ENCODE measurements at places on chromosomes 13 and 19.

DNA sequence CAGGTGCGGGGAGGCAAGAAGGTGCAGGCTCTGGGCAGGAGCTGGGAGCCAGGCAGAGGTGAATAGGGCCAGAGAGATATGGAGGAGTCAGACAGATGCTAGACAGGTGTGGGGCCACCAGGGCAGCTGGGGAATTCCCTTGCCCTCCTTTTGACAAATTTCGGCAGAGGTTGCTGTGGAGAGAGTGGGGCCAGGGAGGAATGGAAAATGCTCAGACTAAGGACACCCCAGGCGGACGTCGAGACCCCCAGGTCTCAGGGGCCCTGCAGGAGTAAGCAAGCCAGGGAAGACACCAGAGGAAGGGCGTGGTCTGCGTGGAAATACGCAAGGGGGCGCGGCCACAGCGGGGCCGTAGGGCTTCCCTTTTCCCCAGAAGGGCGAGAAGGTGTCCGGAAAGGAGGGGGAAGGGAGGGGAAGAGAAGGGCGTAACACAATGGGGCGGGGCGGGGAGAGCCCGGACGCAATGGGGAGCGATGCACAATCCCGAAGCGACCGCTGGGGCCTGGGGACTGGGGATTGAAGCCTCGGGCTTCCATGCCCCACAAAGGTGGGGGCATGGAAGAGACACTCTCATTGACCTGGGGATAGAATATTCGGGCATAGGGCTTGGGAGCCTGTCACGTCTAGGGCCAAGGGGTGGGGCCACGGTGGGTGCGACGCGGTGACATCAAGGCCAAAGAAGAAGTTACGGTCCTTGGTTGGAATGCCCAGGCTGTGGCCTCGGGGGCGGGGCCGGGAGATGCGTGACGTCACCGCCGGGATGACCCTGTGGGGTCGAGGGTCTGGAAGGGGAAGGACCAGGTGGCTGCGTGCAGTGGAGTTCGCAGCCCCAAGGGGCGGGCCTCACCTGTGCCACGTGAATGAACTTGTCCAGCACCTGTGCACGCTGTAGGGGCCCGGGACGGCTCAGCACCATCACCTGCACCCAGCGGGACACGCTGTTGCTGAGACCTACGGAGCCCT lies 8.2 kb downstream of the RASGRP4 start:
- DNase-seq, result peak; percentile 75

- DNase-seq, result no peak
Measured at GRCh38 chr19:16295057-16295456, 29.6 kb upstream of the KLF2 start.

- no peak for DNase-seq
Measured at GRCh38 chr13:49457221-49457620, 13.1 kb downstream of the SETDB2 start.

DNA sequence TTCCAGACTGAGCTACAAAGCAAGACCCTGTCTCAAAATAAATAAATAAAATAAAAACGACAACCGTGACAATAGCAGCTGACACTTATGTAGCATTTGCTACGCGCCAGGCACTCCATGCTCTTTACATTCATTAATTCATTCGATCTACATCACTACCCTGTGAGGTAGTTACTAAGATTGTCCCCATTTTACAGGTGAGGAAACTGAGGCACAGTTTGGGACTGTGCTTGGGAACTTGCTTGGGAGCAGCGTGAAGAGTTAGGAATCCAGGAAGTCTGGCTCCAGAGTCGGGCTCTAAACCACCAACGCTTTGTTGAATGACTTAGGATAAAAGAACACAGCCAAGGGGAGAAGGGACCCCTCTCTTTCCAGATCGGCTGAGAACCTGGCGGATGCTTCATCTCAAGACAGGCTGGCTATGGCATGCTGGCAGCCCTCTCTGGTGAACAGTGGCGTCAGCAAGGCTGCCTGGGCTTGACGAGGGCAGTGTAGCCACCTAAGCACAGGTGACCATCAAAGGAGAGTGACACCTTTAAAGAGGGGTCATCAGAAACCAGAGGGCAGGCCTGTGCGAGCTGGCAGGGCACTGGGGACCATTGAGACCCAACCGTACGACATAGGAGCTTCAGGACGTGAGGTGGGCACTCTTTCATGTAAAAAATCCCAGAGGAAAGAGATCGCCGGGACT lies 591 bp downstream of the DOHH start:
- DNase-seq, result no peak

- no peak for DNase-seq
Measured at GRCh38 chr19:39270036-39270871, 2.1 kb downstream of the IFNL2 start.

DNA sequence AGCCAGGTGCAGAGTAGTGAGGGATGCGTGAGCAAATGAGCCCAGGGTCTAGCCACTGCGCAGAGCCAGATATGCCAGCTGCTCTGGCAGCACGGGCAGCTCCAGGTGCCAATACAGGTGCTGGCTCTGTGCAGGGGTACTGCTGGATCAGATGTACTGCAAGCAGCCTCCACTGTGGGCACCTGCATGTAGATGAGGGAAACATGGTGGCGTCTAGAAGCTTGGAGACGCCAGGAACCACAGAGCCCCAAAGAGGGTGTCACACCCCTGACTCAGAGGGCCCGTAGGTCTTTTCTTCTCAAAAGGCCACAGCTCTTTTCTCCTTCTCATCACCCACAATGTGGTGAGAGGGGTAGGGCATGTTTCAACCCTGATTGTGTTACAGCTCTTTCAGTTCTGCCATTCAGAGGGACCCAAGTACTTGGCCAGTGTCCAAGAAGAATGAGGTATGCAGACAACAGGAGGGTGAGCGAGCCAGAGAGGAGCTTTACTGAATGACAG lies 244.4 kb upstream of the SLITRK1 start:
- DNase-seq, result peak; percentile 4

DNA sequence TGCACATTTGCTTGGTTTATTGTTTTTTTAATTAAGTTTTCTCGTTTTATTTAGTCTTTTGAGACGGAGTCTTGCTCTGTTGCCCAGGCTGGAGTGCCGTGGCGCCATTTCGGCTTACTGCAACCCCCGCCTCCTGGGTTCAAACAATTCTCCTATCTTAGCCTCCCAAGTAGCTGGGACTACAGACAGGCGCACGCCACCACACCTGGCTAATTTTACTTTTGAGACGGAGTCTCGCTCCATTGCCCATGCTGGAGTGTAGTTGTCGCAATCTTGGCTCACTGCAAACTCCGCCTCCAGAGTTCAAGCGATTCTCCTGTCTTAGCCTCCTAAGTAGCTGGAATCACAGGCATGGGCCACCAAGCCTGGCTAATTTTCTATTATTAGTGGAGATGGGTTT lies 1.3 kb downstream of the RPS9 start:
- no peak for DNase-seq

DNA sequence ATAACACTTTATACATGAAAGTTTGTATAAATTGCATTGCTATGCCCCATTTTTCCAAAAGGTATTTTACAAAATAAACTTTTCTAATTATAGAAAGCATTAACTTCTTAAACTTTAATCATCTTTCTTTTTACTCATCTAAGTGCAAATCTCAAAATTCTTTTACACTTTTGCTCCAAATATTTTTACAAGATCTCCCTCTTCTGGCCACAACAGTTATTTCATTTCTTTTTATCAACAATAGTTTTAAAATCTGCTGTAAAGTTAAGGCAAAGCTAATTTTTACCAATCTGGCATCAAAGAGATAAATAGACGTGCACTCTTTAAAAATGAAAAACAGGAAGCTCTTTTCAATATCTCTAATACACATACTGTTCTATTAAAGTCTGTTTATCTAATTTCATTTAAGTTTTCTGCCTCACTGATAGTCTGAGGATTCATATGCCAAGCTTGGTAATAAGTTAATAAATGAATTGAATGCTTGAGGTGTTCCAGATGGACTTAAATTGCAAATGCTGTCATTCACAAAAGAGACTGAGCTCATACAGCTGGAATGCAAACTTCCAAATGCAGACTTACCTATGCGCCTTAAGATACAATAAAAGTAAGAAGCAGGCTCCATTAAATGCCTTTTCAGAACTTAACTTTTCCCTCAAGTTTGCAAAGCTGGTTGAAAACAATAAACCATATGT lies 583.0 kb upstream of the ATXN8OS start:
- no peak for DNase-seq

GRCh38 chr13:19153782-19154450 lies 27.7 kb downstream of the TUBA3C start:
- peak; percentile 39 for DNase-seq

DNA sequence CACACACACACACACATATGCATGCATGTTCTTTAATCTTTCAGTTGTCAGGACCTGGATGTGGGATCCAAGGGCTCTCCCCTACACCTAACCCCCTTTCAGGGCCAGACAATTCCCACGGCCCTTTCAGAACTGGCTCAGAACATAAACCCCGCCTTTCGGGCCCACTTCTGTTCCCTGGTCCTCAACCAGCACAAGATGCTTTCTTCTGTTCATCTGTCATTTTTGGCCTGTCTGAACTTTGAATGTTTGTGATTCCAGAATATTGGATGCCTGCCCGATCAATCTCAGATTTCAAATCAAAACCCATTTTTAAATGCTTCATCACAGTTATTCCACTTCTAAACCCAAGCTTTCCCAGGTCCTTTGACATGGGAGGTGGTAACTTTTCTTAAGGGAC lies 167.3 kb downstream of the USP12 start:
- no peak for DNase-seq

GRCh38 chr13:96650301-96650886 lies 343.9 kb downstream of the OXGR1 start:
- no peak for DNase-seq

- DNase-seq, result peak; percentile 72
Measured at GRCh38 chr19:18340190-18340989, at the start of gene PGPEP1. PGPEP1 (plus strand) TSS chr19:18340598; CDS start chr19:18340682, 84 bp downstream.

DNA sequence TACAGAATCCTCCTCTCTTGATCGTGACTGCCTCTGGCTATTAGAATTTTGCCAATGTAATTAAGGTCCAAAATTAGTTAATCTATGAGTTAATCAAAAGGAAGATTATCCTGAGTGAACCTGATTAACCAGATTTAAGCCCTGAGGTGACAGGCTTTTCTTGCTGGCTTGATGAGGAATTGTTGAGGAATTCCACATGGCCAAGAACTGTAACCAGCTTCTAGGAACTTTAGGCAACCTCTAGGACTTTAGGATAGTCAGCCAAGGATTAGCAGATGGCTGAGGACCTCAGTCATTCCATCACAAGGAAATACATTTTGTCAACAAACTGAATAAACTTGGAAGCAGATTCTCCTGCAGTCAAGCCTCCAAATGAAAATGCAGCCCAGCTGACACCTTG lies 84.8 kb downstream of the STOML3 start:
- no peak for DNase-seq

- DNase-seq, result no peak
Measured at GRCh38 chr13:73664851-73665250, 469.4 kb downstream of the KLF12 start.

- peak; percentile 99 for DNase-seq
Measured at GRCh38 chr19:38850436-38850975, 720 bp upstream of the HNRNPL start.

- no peak for DNase-seq
Measured at GRCh38 chr13:30645629-30646028, 27.9 kb downstream of the USPL1 start.

GRCh38 chr13:49791315-49791710 lies 1.2 kb downstream of the KPNA3 start:
- DNase-seq, result no peak

DNA sequence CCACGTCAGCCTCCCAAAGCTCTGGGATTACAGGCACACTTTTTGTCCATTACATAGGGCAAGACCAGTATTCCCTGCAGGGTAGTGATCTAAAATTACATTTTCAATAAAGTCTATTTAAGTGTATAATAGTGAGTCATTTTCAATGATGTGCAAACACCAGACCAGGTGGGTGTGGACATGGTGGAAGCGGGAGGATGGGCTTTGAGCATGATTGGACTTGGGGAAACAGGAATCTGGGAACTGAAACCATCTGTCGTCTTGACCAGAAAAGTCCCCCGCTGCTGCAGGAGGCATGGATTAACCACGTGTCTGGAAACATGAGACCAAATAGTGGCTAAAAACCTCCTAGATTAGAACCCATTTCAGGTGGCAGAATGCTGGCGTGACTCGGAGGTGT lies 4.9 kb downstream of the FXYD3 start:
- no peak for DNase-seq

GRCh38 chr19:11580116-11580515 lies 2.7 kb upstream of the ACP5 start:
- DNase-seq, result no peak

DNA sequence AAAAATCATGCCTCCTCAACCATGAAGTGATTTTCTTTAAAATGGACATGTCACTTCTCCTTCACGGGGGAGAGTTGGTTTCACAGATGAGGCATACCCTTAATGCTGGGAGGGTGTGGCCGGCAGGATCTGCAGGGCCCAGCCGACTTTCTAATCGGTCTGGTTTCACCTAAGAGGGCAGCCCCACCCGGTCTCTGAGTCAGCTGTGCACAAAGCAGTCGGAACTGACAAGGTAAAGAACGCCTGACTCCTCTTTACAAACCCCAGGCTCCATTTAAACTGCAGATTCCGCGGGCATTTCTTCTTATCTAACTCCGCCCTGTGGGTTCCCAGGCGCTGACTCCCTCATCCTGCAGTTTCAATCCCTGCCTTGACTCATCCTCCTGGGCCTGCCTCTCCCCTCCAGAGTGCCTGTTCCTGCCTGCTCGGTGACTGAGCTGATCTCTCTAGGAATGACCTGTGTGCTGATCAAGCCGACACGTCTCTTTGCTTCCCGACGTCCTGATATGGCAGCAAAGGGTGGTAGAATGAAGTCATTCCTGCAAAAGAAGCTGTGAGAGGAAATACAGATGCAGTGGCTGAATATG lies 63.4 kb downstream of the EFNB2 start:
- DNase-seq, result no peak

DNA sequence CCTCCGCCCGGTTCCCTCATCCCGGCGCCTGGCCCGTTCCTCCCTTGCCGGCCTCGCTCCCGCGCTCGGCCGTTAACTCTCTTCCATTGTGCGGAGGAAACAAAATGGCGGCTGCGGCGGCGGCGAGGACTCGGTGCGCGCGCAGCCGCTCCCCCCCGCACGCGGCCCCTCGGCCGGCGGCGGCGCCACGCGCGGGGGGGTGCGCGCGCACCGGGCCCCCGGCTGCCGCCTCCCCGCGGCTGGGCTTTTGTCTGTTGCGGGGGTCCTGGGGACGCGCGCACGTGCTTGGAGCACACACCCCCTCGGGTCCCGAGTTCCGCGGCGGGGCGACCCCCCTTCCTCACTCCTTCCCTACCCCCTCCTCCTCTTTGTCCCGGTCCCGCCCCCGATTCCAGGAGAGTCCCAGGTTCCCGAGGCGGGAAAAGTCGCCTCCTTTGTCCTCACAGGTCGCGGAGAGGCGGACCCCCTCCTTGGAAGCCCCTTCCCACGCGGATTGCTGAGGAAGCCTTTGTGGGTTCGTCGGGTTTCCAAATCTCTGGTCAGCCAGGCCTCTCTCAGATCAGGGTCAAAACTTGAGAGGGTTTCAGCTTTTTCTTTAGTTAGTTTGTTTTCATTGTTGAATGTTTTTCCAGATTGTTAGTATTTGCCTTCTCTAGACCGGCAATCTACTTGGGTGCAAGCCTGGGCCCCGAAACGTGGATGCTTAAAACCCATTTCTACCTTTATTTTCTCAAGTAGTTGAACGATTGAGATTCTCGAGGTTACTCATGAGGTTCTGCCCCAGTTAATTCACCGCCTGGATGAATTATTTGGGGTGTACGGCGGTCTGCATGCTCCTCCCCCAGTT lies 687 bp downstream of the ILF3 start:
- DNase-seq, result peak; percentile 75

GRCh38 chr13:71274923-71275608 lies 591.9 kb downstream of the DACH1 start:
- no peak for DNase-seq

- no peak for DNase-seq
Measured at GRCh38 chr13:74886502-74886901, 595.5 kb downstream of the TBC1D4 start.

GRCh38 chr19:35119091-35119490 lies 3.5 kb downstream of the FXYD3 start:
- no peak for DNase-seq
